ENCODE measurements at places on chromosomes 13 and 19.

GRCh38 chr13:65499256-65499655 is 1730.9 kb downstream of the PCDH9 start:
- DNase-seq: no peak

- no peak for DNase-seq
These were observed 23.4 kb upstream of the MBNL2 start for GRCh38 chr13:97198753-97199152.

DNA sequence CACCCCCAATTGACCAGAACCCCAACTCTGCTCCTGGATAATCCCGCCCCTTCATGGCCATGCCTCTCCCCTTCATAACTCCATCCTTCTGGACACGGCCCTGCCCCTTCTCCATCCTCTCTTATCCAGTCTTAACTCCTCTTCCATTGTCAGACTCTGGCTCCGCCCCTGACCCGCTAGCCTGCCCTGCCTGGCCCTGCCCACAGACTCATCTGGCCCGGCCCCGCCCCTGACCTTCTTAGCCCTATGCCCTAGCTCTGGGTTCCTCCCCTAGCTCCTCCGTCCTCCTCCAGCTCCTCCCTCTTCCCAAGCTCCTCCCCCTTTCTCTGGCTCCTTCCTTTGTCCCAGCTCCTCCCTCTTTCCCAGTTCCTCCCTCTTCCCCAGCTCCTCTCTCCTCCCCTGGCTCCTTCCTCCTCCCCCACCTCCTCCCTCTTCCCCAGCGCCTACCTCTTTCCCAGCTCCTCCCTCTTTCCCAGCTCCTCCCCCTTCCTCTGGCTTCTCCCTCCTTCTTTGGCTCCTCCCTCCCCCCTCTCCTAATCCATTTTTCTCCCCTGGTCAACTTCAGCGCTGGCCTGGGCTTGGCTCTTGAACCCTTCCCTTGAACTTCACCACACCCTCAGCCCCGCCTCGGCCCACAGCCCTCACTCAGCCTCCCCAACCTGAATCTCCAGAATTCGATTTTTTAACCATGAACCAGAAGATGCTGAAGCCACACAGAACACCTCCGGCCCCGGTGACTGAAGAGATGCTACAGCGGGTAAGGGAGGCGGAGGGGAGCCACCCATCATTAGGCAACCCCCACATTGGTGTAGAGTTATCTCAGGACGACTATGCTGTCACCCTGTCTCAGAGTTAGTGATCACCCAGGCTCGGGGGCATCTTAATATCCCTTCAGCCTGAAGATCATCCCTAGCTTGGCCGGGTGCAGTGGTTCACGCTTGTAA is 9.2 kb upstream of the ZNF358 start:
- no peak for DNase-seq

DNA sequence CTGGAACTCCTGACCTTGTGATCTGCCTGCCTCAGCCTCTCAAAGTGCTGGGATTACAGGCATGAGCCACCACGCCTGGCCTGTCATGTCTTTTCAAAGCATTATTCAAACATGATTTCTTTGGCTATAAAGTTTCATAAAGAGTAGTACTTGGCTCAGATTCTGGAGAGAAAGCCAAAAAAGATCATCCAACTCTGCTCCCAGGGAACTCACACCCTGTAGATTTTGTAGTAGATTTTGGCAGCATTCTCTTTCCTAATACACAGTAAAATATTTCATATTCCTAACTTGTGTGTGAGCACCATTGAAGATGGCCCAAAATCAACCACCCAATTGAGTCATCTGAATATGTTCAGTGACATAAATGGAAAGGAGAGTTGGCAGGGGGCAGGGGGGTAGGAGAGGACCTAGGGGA is 48.4 kb downstream of the CAB39L start:
- DNase-seq: no peak

- DNase-seq: no peak
These were observed 125.3 kb upstream of the GPC6 start for GRCh38 chr13:93101226-93101734.

DNA sequence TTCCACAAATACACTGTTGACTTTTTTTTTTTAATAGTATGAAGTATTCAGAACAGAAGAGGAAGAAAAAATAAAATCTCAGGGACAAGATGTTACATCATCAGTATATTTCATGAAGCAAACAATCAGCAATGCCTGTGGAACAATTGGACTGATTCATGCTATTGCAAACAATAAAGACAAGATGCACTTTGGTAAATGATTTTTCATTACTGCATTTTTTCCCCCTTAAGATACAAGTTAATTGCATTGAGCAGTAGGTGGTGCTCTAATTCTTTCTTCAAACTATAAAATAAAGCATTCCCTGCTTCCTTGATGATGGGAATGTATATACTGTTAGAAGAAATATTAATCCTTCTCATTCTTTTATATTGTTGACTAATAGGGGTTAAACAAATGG is 17.1 kb downstream of the UCHL3 start:
- no peak for DNase-seq

GRCh38 chr13:96935901-96936300 is 58.4 kb downstream of the OXGR1 start:
- DNase-seq: no peak

DNA sequence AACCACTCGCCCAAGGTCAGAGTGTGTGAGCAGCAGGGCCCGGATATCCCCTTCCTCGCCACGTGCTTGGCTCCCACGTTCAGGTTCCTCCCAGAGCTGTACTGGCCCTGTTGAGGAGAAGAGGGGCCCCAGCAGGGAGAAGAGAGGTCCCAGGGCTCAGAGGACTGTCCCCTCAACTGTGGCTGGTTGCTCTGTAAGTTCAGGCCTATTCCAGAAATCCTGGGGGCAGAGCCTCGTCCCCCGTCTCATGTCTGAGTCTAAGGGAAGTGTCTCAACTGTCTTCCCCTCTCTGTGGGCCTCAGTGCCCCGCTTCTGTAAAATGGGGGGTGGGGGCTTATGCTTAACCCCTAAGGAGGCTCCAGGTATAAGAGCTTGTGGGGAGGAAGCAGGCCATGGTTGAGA is 3.9 kb downstream of the PPP5C start:
- no peak for DNase-seq

GRCh38 chr13:30810261-30810701 is 74.9 kb downstream of the ALOX5AP start:
- DNase-seq: no peak

Measured in activated CD8-positive, alpha-beta memory T cell treated with anti-CD3 and anti-CD28 coated beads for 48 hours (primary cell).